ENCODE measurements at places on chromosomes 6 and 20. TPM values are rescaled to one million over a fixed set of nuclear protein-coding genes. Genes with fewer than 3 reads are reported as not detected.

Gene MLIP
- total RNA-seq = 3.5 TPM

Gene RNF182
- 0.40 TPM for total RNA-seq

Gene OSBPL2
- total RNA-seq = 47.6 TPM

Gene GLYATL3
- total RNA-seq = not detected

Gene FOXF2
- total RNA-seq = 103 TPM

Gene CSNK2A1
- total RNA-seq = 57.0 TPM

Gene PLCB1
- 115 TPM for total RNA-seq

Gene RMND1
- total RNA-seq = 14.2 TPM

Gene BTNL2
- not detected for total RNA-seq

Gene PRDM13
- total RNA-seq = not detected

Measured in esophagus muscularis mucosa (tissue), 4 donors.